ENCODE measurements at places on chromosomes 6 and 20. TPM values are rescaled to one million over a fixed set of nuclear protein-coding genes. Genes with fewer than 3 reads are reported as not detected.

VSX1 gene
- not detected for total RNA-seq

ZNF334 gene
- total RNA-seq: 1.7 TPM

SIRPB2 gene
- 1.7 TPM for total RNA-seq

MYCT1 gene
- total RNA-seq: not detected

All from naive thymus-derived CD4-positive, alpha-beta T cell (primary cell).